ENCODE measurements at places on chromosomes 16 and 17. TPM values are rescaled to one million over a fixed set of nuclear protein-coding genes. Genes with fewer than 3 reads are reported as not detected.

Gene MMP28
- 1.2 TPM for total RNA-seq

Gene GAS2L2
- not detected for total RNA-seq

Gene NPIPA3
- 0.22 TPM for total RNA-seq

- no peak for DNase-seq
These were observed 52.1 kb downstream of the METRNL start for GRCh38 chr17:83131401-83132011.

DNA sequence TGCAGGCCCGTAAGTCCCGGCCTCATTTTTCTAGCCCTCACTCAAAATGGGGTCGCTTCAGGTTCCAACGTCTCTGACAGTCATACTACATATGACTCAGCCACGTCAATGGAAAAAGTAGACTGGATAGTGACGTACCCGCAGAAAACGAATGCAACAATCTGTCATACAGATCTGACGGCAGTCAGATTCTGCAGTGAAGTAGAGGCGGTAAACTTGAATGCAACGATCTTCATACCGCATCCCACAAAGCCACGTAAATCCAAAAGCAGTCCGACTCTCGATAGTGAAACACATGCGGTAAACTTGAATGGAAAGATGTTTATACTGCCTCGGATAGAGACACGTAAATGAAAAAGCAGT is 38.4 kb upstream of the ARL4D start:
- DNase-seq = peak; percentile 88

- peak; percentile 5 for DNase-seq
These were observed 105.5 kb downstream of the AXIN2 start for GRCh38 chr17:65455972-65456343.

GRCh38 chr16:76959166-76959565 is 231.8 kb upstream of the MON1B start:
- no peak for DNase-seq

Measured in M059J (cell line).